ENCODE measurements at places on chromosomes 3 and 15.

GRCh38 chr3:123018683-123019082, 8.9 kb downstream of the SEMA5B start:
- no peak for DNase-seq

DNA sequence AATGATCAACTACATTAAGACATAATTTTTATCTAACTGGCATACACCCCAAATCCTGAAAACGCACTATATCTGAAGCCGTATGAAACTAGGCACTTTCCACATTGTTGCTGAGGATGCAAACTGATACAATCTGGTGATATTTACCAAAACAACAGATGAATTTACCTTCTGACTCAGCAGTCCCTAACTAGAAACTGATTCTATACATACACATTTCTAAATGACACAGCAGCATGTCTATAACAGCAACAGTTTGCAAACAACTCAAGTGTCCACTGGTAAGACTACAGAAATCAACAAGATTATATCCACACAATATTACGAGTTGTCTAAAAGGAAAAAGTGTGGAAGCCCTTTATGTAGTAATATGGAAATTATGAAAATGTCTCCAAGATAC, 22.9 kb downstream of the SECISBP2L start:
- DNase-seq = no peak

DNA sequence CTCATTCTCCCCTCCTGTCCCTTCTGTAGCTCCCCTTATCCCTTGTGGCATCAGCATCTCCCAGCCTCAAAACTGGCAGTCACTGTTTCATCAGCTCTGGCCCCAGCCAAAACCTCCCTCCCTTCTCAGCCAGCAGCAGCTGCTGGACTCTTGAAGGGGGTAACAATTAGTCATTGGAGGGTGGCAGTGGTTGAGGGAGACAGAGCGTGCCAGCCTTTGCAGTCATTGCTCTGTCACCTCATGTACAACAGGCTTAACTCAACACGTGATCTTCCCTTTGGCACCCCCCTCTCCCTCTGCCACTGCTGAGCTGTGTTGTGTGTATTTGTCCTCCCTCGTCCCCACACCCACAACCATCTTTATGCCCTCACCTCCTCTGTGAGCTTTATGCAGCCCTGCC, 28.2 kb downstream of the RBP2 start:
- no peak for DNase-seq

DNA sequence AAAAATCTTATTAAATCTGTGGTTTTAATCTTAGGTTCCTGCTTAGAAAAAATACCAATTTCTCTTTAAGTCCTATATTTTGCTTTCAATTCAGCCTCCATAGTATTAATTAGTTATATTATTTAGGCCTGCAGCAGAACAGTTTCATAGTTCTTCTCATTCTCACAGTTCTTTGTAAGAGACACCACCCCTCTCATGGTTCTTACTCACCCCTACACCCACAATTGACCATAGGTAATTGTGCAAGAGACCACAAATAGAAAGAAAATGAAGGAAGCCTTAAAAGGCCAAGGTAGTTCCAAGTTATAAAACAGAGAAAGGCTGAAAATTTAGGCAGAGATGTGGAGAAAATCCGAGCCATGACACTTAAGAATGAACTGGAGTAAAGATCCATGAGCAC, 415.3 kb downstream of the TIGIT start:
- DNase-seq = no peak

GRCh38 chr3:135622215-135622614, 343.3 kb upstream of the PPP2R3A start:
- no peak for DNase-seq

GRCh38 chr3:76998555-76998954, 41.3 kb upstream of the ROBO2 start:
- DNase-seq = no peak

GRCh38 chr3:148697306-148698189, at the start of gene AGTR1:
TSS of gene AGTR1 (plus strand) at chr3:148697903. CDS start at chr3:148741036, 43,133 bp downstream.
- DNase-seq = peak; percentile 73

DNA sequence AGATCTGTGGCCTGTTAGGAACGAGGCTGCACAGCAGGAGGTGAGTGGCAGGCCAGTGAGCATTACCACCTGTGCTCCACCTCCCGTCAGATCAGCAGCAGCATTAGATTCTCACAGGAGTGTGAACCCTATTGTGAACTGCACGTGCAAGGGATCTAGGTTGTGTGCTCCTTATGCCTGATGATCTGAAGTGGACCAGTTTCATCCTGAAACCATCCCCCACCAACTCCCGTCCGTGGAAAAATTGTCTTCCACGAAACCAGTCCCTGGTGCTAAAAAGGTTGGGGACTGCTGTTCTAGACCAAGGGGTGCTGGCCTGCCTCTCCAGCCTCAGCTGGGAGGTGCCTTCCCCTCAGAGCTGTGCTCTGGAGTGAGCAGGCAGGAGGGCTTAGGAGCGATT, 61.4 kb downstream of the RPLP1 start:
- DNase-seq = no peak

DNA sequence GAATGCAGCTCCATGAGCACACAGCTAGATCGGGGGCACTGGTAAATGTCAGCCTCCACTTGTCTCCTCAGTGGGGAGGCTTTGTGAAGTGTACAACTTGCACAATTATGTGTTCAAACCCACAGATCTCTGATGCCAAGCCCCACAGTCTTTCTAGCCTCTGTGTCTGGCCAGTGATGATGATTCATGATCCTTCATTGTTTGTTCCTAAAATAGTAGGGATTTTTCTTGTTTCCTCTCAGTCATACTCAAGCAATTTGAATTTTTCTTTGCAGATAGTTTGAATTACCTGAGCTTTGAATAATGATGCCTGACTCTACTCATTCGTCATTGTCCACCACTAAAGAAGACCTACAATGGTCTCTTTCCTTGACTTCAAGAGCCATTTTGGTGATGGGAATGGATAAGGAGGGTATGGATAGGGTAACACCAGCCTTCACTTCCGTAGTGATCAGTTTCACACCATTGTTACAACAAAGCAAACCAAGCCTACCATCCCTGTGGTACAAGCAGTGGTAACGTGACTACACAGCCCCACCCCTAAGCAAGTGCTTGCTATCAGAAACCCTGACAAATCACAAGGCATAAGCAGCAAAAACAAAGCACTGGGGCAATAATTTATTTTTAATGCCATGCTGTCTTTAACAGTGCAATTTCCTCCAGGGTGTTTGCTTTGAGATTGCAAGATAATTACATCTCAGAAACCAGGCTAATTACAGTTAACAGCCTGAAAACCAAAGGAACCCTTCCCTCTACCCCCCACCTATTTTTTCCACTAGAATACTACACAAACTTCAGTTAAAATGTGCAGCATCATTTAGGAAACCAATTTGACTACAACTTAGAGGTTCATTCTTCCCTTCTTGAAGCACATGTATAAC, 114.1 kb upstream of the PPP2R3A start:
- DNase-seq = no peak

- no peak for DNase-seq
Observed at GRCh38 chr3:10548992-10549391, 43.6 kb upstream of the ATP2B2 start.

- DNase-seq = no peak
Observed at GRCh38 chr3:124597273-124597672, 133.0 kb upstream of the UMPS start.

GRCh38 chr3:67683522-67683921, 29.1 kb upstream of the SUCLG2 start:
- DNase-seq = no peak

GRCh38 chr3:126149960-126150515, 30.3 kb downstream of the ALDH1L1 start:
- DNase-seq = no peak

DNA sequence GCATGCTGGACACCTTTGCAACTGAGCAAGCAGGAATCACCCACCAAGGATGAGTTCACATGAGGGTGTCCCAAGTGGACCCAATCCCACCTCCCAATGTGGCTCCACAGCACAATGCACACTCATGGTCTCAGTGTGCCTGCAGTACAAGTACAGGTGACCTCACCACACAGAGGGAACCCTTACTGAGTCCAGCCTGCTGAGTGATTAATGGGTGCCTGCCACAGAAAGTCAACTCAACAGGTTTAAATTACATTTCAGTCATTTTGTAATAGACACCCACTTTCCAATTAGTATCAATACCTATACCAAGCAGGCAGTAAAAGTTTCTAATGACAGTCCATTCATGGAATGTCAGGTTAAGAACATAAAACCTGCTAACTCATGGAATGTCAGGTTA, 59.5 kb downstream of the HERC2 start:
- no peak for DNase-seq

DNA sequence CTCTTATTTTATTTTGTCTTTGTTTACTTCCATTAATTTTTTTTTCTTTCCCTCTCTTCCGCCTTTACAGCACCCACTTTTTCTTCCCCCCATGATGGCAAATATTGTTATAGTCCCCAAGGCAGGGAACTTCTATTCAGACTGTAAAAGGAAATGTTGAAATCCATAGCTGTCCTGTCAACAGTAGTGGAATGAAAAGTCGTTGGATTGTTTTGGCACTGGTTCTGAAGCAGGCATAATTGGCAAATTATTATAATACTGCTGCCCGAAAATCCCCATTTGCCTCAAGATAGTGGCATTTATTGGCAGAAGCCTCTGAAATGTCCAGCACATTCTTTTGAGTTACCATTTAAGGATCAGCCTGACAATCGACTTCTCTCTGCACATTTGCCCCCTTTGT, 150.6 kb downstream of the TPRG1 start:
- no peak for DNase-seq

GRCh38 chr3:105579439-105579838, 212.7 kb downstream of the ALCAM start:
- no peak for DNase-seq

- no peak for DNase-seq
Observed at GRCh38 chr3:16801223-16801622, 83.5 kb upstream of the PLCL2 start.

GRCh38 chr3:178289544-178290160, 246.6 kb upstream of the KCNMB2 start:
- no peak for DNase-seq

DNA sequence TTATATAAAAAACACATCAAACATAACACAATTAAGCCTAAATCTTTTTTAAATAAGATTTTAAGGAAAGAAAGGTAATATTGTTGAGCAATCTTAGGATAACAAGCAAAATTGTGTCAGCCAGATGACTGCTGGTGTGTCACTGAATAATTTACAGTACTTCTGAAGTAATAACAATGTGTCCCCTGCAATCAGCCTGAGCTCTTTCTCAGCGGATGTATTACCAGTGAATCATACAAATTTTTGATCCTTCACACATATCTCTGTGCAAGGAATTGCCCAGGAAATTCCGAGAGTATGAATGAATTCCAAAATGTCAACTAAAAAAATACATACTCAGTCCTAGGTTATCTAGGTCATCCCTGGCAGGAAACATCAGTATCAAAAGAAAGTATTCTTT, 76.6 kb upstream of the PTX3 start:
- DNase-seq = no peak

GRCh38 chr15:31206386-31207181, 105.1 kb upstream of the TRPM1 start:
- DNase-seq = peak; percentile 31

GRCh38 chr15:73935547-73935946, 9.3 kb downstream of the LOXL1 start:
- DNase-seq = peak; percentile 35

All from right kidney (tissue), 9 donors.